Cerebellum (tissue), 4 donors: ENCODE measurements at places on chromosomes 3 and 15.

DNA sequence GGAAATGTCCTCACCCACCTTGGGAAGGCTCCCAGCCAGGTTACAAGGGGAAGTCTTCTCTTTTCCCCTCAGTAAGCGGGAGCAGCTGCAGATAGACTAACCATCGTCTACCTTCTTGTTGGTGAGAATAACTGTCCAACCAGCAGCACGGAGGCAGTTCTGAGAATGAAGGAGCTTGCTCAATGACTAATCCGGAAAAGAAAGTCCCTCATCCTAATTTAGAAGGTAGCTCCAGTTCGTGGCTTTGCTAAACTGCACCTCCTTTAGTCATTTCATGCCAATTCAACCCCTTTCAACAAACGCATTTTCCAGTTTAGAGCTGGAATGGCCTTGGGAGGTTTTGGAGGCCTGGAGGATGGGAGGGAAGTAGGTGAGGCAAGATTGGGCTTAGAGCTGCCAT is 527.4 kb upstream of the PROK2 start:
- no peak for DNase-seq

GRCh38 chr3:31707286-31707685 is 174.6 kb downstream of the STT3B start:
- peak; percentile 17 for DNase-seq

DNA sequence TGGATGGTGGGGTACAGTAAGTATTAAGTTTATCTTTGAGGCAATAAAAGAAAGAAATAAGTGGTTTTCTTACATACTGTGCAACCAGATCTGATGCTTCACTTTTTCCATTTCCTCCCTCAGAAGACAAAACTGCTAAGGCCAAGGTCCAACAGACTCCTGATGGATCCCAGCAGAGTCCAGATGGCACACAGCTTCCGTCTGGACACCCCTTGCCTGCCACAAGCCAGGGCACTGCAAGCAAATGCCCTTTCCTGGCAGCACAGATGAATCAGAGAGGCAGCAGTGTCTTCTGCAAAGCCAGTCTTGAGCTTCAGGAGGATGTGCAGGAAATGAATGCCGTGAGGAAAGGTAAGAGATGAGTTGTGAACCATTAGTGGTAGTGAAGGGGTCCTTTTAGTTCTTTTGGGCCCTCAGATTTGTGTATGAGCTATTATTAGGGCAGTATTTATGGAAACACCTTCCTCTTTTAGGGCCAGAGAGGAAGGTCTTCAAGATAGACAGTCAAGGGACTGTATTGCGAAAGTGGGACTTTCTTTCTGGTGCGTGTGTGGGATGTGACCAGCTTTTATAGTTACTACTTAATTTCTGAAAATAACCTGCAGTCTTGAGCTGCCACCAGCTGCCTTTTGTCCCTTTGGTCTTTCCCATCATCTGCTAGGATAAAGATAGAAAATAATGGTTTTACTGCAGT is 4.6 kb downstream of the ALAS1 start:
- DNase-seq, result peak; percentile 87

GRCh38 chr3:109184726-109185125 is 48.2 kb downstream of the C3orf85 start:
- no peak for DNase-seq

- no peak for DNase-seq
Observed at GRCh38 chr3:169552533-169552932, 111.0 kb downstream of the MECOM start.

DNA sequence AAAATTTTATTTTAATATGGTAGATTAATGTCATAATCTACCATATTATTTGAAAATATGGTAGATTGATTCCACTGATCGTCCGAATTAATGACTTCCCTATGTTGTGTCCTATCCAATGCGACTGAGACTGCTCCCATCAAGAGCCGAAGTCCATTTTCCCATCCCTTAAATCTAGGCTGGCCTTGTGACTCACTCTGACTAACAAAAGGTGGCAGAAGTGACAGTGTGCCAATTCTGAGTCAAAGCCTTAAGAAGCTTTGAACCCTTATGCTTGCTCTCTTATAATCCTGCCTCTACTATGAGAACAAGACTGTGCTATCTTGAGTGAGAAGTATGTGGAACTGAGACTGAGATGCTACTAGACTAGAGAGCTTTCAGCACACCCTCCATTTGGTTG is 387.2 kb downstream of the ROBO1 start:
- DNase-seq, result no peak

DNA sequence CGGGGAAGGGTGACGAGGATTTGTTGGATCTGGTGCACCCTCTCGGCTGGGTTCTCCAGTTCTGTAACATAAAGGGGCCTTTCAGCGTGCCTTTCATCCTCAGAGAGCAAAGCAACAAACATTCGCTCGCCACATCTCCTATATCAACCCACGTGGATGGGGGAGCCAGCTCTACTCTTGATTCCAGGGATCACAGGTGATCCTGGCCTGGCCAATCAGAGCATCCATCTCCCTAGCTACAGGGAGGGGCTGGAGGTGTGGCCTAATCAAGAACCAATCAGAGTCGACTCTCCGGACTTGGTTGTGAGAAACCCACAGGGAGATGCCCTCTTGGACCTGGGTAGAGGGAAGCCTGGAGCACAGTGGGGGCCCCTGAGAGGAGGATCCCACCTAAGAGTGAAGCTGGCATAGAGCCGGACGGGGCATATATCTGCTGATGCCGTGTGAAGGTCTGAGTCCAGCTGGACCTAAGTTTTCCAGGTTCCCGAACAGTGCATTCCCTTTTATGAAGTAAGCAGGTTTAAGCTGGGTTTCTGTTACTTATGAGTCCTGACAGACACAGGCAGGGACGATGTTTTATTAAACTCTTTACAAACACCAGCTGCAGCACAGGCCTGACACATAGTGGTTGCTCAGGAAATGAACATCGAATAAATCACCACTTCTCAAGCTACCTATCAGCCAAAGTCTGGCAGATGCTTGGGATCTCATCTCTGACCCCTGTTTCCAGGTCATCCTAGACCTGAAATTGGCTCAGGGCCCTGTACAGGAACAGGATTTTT is 50.7 kb upstream of the RAD18 start:
- DNase-seq, result no peak

DNA sequence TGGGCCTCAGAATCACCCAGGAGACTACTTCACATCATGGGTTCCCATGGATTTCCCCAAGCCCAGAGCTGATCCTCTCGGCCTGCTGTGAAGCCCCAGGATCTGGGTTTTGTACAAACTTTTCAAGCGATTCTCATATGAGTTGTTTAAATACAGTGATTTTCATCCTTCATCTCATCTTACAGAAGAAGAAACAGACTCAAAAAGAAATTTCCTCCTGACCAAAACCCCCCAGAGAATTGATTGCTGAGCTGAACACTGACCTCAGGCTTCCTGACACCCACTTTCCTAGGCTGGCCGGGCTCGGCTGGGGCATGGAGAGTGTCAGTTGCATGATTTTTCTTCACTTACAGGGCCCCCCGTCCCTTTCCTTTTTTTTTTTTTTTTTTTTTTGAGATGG is 60.3 kb downstream of the BDH1 start:
- DNase-seq, result no peak

DNA sequence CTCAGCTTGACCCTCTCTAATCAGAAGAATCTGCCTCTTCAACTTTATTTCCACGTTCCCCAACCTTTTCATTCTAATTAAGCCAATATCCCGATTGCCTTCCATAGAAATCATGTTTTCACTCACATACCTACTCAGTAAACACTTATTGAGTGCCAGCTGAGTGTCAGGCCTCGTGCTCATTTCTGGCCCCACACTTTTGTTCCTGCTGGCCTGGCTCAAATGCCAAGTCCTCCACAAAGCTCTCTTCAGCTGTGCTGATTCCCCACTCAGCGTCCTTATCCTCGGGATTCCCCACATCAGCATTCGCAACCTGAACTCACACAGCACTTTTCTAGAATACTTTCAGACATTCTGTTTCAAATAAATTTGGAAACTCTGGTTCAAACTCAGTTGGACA is 68.9 kb downstream of the THBS1 start:
- DNase-seq, result no peak
